ENCODE measurements at places on chromosomes 2 and 18.

DNA sequence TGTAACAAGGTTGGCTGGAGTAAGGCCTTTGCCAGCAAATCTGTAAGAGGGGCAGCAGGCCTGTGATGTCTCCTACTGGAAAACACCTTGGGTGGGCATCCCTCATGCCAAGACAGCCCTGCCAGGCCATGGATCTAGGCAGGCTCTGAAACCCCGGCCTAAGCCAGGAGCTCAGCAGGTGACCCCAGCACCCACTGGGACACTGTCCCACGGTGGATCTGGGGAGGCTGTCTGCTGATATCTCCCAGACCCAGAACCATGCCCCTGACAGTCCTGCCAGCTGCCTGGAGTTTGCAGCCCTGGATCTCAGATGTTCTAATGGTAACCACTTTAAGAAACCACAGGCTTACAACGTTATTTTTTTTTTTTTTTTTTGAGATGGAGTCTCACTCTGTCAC, 117.7 kb downstream of the ZNF516 start:
- no peak for DNase-seq

GRCh38 chr2:207183506-207183905, 17.8 kb upstream of the KLF7 start:
- DNase-seq: no peak

DNA sequence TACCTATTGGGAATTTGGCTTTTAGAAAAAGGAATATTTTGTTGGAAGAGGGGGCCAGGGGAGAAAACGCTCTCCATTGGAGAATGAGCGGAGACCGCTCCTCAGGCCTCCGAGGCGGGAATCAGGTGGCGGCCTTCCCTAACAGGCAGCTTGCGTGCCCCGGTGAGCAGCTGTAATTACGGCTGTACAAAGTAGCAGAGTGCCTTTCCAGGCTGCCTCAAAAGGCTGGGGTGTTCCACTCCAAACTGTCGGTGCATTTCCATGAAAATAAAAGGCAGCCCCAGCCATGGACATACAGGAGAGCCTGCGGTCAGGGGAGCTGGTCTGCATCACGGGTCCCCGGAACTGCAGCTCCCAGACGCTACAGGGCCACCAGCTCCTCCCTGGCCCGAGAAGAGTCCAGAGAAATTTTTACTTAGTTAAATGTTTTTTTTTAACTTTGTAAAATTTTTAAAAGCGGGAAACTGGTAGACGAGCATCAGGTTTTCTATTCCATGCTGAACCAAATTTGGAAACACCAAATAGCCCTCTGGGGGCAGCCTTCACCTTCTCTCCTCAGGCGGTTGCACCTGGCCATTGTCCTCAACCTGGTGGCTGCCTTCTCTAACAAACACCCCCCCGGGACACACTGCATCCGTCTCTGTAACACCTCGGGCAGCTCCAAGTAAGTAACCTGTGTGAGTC, 209.3 kb upstream of the SALL3 start:
- DNase-seq: no peak

GRCh38 chr2:165122521-165122920, 81.3 kb downstream of the SCN3A start:
- no peak for DNase-seq

GRCh38 chr2:163732727-163733126, 3.1 kb downstream of the FIGN start:
- DNase-seq: no peak

- DNase-seq: peak; percentile 67
Measured at GRCh38 chr18:811182-811891, 705 bp downstream of the YES1 start.

GRCh38 chr2:33160191-33160590, 213.4 kb downstream of the LTBP1 start:
- no peak for DNase-seq

- no peak for DNase-seq
Measured at GRCh38 chr2:8500124-8501054, 181.5 kb upstream of the ID2 start.

- peak; percentile 69 for DNase-seq
Measured at GRCh38 chr2:96537066-96537733, 648 bp downstream of the ARID5A start.

DNA sequence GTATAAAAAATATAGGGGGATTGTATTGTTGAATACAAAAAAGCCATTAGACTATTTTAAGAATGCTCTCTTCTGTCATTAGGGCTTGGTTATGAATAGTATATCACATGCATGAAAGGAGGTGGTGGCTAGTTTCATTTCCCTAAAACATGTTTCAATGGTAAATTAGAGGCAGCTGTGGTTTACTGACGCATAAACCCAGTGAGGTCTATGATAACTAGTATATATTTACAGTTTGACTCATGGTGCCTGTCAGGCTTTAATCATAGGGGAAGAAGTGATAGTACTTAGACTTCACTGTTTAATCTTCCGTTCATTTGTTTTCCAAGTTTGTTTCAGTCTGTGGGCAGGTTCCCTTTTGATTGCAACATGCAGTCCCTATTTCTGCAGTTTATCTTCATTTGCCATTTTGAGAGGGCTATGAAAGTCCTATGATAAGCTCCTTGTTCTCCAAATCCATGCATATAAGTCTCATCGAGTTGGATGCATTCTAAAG, 55.1 kb upstream of the MAP4K3 start:
- DNase-seq: peak; percentile 5

DNA sequence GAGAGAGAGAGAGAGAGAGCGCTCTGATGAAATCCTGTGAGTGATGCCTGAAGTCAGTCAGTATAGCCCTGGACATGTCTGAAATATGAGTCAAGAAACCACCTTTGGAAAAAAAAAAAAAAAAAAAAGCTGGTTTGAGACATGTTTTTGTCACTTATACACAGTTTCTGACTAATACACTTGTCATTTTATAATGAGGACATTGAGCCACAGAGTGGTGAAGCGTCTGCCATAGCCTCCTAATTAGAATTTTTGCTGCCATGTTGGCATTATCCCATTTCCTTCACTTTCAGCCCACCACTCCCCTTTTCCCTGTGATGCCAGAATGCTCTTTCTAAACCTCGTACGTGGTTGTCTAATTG, 15.7 kb upstream of the MYO3B start:
- no peak for DNase-seq

DNA sequence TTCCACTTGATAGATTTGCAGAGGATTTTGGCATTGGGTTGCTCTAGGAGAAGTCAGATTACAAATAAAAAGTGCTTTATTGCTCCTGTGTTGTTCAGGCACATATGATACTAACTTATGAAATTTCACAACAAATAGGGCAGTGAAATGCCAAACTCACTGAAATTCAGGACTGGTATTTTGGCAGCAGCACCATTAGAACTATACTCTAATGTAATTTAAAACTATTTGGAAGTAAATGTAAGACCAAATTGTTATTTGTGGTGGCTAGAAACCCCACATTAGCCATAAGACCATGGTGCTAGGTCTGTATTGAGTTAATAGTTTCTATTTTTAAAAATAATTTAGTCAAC, 57.2 kb downstream of the SPTBN1 start:
- no peak for DNase-seq

- no peak for DNase-seq
Measured at GRCh38 chr2:144876013-144876412, 356.1 kb upstream of the ZEB2 start.
